ENCODE measurements at places on chromosomes 16 and 17. TPM values are rescaled to one million over a fixed set of nuclear protein-coding genes. Genes with fewer than 3 reads are reported as not detected.

Gene SRCIN1
- total RNA-seq, result not detected

Gene MYCBPAP
- 0.97 TPM for total RNA-seq

Gene SALL1
- 0.81 TPM for total RNA-seq

Gene ABAT
- 12.4 TPM for total RNA-seq

Gene SLC26A11
- total RNA-seq, result 20.0 TPM

Data from hair follicle dermal papilla cell (primary cell).